T-helper 1 cell (primary cell): ENCODE measurements at places on chromosomes 1 and 21.

- DNase-seq, result no peak
Measured at GRCh38 chr1:13512472-13512871, 1.3 kb downstream of the LRRC38 start.

DNA sequence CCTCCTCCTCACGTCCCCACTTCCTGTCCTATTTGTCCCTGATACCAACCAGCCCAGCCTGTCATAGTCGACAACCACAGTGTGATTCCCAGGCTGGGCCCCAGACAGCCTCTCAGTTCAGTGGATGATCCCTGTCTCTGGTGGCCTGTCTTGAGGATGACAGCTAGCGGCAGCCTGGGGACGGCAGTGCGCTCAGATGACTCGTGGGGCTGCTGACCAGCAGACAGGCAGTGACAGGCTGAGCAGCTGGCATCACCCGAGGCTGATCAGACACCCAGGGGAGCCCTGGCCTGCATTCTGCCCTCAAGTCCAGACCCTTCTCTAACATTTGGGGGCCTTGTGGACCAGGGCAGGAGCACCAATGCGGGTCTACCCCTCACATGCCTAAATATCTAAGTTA is 21.0 kb downstream of the NKAIN1 start:
- DNase-seq, result no peak

GRCh38 chr1:86380257-86380861 is 15.8 kb downstream of the ODF2L start:
- no peak for DNase-seq

DNA sequence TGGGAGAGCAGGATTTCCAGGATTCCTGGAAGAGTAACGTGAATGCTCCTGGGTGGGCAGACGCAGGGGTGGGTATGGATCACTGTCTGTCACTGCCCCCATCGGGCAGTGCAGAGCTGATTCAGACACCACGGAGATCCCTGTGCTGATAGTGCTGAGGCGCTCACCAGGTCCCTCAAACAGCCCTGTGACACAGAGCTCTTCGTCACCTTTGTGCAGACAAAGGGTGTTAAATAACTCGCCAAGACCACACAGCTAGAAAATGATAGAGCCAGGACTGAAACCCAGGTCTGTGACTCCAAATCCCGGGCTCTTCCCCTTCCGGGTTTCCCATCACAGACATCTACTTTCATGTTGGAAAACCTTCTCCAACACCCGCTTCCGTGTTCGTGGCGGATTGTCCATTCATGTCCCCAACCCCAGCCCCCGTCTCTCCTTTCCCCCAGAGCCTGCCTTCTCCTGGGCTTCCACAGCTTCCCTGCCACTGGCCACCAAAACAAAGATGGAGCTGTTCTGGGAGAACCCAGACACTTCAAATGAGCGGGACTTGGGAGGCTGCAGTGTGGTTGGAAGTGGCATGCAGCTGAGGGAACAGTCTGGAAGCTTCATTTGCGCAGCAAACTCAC is 2.6 kb downstream of the EFHD2 start:
- no peak for DNase-seq

GRCh38 chr1:92708368-92708950 is 76.4 kb downstream of the EVI5 start:
- no peak for DNase-seq

GRCh38 chr1:12184008-12184681 is 17.4 kb downstream of the TNFRSF1B start:
- no peak for DNase-seq

DNA sequence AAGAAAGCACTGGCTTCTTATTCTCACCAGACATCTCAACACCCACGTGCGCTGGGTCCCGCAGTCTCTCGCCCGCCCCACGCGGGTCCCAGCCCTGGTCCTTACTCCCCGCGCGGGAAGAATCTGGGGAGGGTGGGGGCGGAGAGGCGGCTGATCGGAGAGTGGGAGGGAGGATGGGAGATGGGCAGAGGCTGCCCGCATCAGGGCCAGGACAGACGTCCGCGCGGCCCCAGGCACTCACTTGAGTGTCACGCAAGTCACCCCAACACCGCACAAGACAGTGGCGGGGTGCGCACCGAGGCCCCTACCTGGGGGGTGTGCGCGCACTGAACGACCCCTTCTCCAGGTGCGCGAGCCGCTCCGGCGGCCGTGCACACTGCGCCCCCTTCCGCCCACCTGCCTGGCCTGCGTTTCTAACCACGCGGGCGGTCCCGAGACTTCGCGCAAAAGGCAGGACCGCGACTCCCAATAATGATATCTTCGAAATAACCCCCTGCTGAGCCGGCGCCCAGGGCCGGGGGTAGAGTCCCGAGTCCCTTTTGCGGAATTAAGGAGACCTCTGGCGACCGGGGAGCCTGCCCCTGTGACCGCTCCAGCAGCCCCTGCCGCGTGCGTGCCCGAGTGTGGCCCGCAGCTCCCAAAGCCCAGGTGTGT is 6.0 kb upstream of the SIM2 start:
- DNase-seq, result no peak

DNA sequence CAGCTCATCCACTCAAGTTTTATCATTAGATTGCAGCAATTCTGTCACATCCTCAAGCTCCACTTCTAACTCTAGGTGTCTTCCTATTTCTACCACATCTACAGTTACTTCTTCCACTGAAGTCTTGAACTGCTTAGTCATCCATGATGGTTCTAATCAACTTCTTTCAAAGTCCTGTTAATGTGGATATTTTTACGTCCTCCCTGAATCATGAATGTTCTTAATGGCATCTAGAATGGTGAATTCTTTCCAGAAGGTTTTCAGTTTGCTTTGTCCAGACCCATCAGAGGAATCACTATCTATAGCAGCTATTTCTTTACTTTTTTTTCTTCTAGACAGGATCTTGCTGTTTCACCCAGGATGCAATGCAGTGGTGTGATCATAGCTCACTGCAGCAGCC is 78.0 kb upstream of the RNPC3 start:
- DNase-seq, result no peak

DNA sequence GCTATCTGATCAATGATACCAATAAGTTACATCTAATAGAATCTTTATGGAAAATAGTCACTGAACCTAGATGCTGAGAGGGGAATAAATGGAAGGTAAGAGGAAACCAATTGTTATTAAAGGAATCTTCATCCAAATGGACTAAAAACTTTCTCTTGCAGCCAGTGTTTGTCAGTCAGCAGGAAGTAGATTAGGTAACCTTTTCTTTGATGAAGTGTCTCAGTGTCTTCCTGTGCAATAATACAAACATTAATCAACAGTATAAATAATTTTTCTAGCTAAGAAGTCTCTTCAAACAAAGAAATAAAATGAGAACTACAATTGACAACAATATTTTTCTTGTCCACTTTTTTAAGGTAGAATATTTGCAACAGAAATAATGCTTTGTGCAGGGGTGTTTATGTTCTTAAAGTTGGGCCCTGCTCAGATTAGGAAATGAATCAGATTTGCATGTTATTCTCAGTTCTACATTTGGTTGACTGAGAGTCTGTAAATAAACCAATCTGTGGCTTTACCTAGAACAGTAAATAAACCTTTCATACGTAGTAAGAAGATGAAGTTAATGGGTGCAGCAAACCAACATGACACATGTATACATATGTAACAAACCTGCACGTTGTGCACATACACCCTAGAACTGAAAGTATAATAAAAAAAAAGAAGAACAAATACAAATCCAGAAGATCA is 391.4 kb downstream of the MRPL39 start:
- DNase-seq, result no peak

GRCh38 chr1:31216016-31216415 is 23.7 kb downstream of the NKAIN1 start:
- DNase-seq, result no peak

DNA sequence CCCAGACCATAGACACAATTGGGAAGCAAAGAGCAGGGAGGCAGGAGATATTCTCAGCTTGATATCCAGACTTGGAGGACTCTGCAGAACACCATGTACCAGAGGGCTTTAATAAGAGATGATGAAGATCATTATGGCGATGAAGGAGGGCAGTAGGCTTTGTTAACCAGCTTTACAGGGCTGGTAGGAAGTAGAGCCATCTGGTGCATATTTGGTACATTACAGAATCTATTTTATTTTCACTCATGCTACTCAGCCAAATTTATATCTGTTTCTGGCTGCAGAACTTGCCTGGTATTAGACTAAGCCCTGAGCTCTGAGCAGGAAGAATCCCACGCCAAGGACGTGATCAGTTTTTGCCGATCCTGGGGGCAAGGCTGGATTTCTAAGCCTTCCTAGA is 61.8 kb upstream of the SYT6 start:
- no peak for DNase-seq

DNA sequence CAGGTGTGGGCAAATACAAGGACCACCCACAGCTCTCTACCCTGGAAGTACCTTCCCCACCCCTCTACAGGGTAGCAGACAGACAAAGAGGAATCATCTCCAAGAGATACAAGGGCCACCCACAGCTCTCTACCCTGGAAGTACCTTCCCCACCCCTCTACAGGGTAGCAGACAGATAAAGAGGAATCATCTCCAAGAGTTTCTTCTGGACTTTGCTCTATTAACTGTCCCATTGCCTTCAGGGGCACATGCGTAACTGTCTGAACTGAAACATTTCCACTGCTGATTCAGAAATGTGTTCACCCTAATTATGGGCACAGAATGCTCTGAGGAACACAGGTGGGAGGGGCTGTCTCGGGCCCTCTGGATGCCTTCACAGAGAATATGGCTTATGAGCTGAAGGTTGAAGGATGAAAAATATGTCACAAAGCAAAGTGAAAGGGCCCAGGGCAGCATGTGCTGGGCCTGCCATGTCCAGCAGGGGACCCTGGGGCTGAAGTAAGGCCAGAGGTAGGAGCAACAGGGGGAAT is 43.9 kb downstream of the ZNF281 start:
- no peak for DNase-seq

DNA sequence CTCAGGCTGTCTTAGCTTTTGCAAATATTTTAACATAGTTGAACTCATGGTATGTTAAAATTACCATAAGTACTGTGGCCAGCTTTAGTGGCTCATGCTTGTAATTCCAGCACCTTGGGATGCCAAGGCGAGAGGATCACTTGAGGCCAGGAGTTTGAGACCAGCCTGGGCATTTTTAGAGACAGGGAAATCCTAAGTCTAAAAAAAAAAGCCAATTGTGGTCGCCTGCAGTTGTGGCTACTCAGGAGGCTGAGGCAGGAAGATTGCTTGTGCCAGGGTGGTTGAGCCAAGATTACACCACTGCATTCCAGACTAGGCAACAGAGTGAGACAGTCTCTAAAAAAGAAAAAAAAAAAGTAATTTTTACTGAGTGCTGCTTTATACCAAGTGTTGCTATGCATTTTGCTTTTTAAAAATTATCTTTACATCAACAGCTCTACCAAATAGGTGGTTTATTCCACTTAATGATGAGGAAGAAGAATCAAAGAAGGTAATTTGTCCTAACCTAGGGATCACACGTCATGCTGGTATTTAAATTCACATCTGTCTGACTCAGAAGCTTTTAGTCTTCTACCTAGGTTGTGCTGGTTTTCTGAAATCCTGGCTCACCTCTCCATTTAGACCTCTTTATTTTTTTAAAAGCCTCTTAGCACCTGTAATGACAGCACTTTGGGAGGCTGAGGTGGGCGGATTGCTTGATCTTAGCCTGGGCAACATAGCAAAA is 16.8 kb downstream of the PPP1R12B start:
- no peak for DNase-seq

DNA sequence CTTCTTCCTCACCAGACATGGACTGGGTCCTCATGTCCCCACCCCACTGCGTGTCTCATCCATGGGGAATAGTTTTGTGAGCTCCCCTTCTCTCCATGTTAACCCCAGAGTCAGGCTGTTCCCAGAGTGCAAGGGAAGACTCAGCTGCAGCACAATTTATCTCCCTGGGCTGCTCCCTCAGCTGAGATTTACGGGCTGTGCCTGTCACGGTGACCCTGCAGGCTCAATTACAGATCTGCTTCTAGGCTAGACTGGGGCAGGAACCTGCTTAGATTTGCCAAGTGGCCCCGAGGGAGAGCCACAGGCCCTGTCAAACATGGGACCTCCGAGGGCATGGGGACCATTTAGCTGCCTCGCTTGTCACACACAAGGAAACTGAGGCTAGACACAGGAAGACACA is 37.8 kb downstream of the CDCP2 start:
- DNase-seq, result no peak

DNA sequence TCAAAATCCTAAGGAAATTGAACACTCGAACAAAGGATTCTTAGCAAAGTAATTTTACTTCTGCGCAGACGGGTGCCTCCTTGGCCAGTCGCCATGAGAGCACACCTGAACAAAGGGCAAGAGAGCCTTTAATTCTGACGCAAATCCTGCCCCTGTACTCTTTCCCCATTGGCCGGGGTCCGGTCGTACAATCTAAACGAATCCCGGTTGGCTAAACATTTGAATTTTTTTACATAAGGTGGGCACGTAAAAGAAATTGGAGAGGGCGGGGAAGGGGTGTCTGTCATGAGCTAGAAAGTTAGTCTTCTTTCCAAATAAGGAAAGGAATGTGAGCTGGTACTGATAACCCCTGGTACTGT is 8.2 kb upstream of the IL22RA1 start:
- no peak for DNase-seq

- DNase-seq, result no peak
Measured at GRCh38 chr1:60664086-60664625, 418.2 kb upstream of the NFIA start.

DNA sequence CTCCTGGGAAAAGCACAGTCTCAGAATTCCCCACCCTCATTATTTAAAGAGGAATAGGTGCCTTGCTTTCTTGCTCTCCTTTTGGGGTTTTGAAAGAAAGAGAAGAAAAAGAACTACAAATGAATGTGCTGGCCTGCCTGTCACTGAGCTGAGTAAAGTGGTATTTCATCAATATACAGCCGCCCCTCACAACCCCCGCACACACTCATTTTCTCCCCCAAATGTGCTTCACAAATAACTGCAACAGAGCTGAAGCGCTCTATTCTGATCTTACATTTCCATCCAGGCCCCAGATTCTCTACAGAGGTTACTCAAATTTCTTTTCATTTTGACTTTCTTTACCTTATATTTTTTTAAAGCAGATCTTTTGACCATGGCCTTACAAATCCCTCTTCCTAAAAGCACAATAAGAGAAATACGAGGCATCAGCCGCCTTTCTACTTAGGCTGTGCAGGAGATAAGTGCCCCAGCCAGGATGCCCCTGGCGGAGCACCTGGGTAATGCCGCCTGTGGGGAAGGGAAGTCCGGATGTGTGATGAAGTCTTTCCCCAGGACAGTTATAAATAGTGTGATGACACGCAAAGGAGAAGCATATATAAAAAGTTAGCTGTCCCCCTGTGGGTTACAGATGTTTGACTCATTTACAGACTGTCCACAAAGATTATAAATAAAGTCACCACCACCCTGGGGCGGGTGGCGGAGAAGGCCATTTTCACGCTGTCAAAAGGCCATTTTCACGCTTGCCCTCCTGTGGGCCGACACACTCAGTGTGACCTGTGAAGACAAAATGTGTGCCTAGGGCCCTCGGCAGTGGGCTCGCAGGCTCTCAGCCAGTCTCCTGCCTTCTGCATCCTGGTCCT is 6.5 kb downstream of the KCNN3 start:
- DNase-seq, result no peak

- DNase-seq, result no peak
Measured at GRCh38 chr1:102529446-102529845, 532.7 kb upstream of the OLFM3 start.

GRCh38 chr1:217539510-217539909 is 91.4 kb downstream of the GPATCH2 start:
- DNase-seq, result no peak

- DNase-seq, result no peak
Measured at GRCh38 chr21:42093991-42094421, 22.9 kb downstream of the UMODL1 start.
